ENCODE measurements at places on chromosomes 7 and 10.

DNA sequence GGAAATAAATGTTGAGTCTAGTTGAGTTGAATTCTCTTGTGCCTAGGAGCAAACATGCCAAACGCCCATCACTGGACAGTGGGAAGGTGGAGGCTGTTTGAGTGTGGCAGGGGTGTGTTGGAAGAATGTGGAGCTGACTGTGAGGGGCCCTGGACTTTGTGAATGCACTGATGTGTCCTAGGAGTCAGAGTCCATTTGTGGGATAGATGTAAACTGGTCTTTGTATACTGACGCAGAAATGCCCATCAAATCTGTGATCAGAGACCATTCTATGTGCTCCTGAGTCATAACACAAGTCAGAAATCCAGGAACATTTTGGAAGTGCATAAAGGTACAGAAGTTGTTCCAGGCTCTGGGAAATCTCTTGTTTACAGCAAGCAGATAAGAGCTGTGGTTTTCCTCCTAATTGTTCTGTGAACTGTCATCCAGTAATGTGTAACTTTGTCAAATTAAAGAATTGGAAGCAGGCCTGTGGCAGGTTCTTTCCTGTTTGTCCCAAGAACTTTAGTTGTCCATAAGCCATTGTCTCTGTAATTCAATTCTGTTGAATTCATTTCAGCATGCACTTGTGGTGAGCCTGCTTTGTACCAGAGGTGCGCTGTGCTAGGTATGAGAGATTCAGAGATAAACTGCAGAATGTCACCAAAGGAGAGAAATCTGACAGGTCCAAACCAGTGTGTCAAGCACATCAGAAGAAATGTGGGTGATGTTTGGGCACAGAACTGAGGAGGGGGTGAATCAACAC, 7.6 kb downstream of the PRXL2A start:
- DNase-seq = no peak

GRCh38 chr7:82156168-82156567, 287.4 kb downstream of the CACNA2D1 start:
- no peak for DNase-seq

DNA sequence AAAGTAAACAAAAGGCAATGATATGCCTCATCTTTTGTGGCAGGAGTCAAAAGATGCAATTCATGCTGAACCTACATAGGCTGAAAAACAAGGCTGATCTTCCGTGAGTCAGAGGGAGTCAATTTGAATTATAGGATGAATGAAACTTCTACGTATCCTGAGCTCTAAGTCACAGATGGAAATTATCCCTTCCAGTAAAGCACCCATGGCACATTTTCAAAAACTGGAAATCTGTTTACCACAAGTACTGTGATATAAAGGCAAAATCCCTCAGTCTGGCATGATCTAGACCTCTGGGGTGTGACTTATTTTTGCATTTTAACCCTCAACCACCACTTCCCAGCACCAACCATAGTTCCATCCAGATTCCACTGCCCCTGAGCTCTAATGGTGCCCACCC, 69.6 kb downstream of the NRG3 start:
- no peak for DNase-seq

DNA sequence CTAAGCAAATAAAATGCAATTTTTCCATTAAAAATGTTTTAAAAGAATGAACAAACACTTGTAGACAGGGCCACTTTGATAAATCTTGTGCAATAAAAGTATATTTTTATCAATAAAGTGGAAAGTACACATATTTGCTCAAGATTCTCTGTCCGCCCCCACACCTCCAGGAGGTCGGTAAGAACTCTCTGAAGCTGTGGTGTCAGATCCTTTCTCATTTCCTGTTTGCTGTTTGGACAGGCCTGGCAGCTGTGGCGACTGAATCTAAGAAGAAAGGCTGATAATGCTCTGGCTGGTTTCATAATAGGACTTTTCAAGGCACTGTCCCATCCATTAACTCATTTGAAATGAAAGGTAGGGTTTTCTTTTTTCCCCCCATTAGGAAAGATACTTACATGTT, 15.3 kb upstream of the ASB4 start:
- no peak for DNase-seq

DNA sequence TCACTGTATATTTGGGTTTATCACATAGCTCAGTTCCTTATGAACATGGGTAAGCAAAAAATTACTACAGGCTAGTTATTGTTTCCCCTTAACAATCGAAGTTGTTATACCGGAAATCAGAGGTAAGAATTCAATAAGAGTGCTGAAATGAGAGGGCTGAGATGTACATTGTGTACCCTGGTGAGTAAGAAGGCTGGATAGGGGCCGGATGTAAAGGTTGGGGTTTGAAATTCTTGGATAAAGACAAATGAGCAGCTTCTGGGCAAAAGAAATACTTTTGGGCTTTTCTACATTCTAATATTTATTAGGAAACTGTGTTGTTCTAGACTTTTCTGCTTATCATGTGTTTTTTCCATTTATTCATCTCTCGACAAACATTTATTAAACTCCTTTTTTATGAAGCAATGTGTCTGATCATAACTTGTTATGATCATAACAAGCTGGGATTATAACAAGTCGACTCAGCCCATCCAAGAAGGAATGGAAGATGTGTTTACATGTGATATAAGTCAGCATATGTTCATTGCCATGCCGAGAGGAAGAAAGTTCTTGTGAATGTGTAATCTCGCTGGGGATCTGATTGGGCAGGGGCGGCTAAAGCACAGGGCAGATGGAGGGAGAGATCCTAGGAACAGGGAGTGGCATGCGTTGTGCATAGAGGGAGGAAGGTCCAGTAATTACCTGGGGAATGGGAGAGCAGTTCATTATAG, 155.3 kb downstream of the PLXDC2 start:
- DNase-seq = no peak

GRCh38 chr10:95572131-95572820, 11.1 kb upstream of the SORBS1 start:
- no peak for DNase-seq

DNA sequence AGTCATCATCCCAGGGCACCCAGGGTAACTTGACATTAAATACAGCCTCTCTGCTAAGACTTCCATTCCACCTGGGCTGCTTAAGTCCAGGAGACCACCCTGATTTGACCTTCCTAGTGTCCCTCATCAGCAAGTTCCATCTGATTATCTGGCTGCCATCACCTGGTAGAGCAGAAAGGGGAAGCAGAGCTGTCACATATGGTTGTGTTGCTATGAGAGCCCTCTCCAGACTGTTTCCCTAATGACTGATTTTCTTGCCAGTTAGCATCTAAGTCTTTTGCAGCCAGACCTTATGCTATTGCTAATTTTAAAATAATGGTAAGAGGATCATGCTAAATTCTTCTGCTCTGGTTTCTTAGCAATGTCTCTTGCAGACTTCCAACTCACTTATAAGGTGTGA, 38.7 kb downstream of the KCNH2 start:
- no peak for DNase-seq

DNA sequence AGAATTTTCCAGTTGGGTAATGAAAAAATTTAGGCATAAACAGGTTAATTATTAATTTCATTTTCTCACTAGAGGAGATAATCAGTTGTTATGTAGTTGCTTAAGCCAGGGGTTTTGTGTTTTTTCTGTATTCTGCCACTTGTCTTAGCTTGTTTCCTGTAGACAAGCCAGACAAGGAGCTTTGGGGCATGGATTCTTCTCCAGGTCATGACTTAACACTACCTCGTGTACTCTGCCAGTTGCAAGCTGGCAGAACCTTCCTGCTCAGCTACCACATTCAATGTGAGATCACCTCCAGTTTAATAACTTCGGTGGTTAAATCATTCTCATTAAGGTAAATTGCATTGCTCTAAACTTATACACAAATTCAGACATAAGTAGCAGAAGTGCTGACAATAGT, 1.8 kb downstream of the CCM2 start:
- DNase-seq = no peak

DNA sequence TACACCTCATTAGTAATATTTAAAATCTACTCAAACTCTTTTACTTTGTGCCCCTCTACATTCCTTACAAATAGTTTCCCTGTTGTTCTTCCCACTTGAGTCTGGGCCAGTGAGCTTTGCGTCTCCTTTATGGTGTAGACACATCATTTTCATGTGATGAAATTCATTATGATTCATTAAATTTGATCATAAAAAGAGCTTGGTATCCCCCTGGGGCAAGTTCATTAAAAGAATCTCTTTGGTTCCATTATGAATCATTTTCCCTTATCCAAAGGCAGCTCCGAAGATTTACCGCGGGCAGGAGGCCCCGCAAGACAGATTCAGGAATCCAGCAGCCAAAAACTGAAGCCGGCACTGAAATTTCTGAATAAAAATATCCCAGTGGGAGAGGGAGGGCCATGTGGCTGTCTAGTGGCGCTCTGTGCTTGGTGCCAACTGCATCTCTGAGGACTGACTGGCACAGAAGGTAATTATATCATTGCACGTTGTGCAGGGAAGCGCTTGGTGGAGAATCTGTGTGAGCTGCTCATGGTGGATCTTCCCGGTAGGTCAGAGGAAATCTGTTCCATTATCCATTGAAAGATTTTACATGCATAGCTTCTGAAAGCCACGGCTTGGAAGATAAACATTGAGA, 151.4 kb upstream of the PITRM1 start:
- no peak for DNase-seq

Measured in CD14-positive monocyte (primary cell).